Stimulated activated naive CD4-positive, alpha-beta T cell treated with Interleukin-2 at 50 U/mL for 16 hours (primary cell): ENCODE measurements at places on chromosomes 6 and 20.

- DNase-seq, result no peak
Measured at GRCh38 chr20:8946036-8946940, 122.6 kb upstream of the PLCB4 start.

DNA sequence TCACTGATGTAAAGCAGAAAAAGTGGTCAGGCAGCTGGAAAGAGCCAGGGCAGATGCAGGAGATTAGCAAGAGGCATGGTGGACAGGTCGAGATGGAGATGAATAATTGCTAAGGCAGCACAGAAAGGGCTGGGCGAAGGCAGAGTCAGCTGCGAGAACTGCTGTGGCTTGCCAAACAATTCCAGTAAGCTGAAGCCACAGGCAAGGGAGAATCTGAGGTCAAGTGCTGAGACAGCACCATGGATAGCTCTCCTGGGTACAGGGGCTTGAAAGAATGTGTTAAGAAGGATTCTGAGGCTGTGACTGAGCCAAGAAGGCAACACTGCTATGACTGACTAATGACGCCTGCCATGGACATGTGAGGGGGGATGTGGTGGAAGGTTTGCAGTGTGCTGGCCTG is 220.8 kb upstream of the FOXA2 start:
- DNase-seq, result no peak

GRCh38 chr20:5910186-5910585 is 40.1 kb downstream of the TRMT6 start:
- no peak for DNase-seq

DNA sequence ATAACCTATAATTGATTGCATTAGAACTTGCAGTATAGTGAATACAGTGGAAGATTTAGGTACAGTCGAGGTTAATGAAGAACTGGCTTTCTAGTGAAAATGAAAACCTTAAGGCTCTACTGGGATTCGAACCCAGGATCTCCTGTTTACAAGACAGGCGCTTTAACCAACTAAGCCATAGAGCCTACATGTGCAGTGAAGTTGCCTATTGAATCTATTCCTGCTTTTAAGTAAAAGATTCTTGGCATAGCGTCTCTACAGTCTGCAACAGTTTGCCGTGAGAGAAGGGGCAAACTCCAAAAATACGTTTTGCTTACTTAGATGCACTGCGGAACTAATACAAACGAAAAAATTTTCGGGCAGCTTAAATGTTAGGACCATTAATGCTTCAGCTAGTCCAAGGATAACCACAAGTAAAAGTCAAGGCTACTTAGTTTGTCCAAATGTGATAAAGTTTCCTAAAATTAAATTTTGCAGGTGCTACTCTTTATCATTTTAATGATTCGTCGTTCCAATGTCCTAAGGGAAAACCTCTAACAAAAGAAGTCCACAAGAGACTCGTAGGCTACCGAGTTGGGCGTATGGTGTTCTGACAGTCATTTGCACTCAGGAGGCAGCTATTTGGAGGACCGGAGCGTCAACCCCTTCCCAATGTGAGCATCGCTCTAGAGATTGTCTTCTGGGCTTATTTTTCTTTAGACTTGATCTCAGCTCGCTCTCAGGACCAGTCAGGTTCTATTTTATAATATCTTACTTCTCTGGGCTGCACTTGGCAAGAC is 31.3 kb upstream of the ZSCAN23 start:
- no peak for DNase-seq

- no peak for DNase-seq
Measured at GRCh38 chr20:40786336-40786735, 97.3 kb upstream of the MAFB start.

DNA sequence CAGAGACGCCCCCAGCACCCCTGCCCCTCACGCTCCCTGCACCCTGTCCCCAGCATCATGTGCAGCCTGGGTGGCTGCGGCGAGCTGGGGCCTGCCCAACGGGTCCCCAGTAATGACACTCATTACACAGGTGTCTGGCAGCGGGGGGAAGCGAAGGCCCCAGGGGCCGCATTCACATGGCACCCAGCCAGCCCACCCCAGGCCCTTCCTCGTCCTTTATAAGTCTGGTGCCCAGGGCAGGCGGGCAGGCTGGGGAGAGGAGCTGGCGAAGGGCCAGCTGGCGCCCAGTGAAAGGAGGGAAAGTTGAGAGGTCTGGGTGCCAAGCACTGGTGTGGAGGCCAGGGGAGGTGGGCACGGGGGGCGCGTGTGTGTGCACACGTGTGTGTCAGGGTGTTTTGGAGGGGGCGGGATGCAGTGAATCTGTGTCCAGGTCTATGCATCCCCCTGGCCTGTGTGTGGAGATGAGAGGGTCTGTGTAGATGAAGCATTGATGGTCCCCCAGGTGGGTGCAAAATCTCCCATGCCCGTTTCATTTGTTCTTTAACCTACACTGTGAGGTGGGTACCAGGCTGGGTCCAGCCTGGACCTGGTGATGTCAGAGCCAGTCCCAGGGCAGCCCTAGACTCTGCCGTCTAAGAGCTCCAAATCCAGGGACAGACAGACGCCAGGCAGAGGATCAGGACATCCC is 105.3 kb downstream of the CEBPB start:
- DNase-seq, result no peak

DNA sequence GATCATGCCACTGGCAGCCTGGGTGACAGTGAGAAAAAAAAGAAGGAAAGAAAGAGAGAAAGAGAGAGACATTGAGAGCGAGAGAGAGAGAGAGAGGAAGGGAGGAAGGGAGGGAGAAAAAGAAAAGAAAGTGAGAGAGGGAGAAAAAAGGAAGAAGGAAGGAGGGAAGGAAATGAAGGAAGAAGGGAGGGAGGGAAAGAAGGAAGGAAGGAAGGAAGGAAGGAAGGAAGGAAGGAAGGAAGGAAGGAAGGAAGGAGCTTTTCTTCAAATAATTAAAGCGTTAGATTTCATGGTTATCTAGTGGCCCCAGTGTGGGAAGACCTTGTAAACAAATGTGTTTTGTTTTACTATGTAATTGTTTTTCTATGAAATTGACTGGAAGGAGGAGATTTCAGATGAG is 170.8 kb downstream of the SYNDIG1 start:
- no peak for DNase-seq

- no peak for DNase-seq
Measured at GRCh38 chr6:144190593-144190992, 40.3 kb downstream of the STX11 start.

- no peak for DNase-seq
Measured at GRCh38 chr6:140462453-140463311, 1088.2 kb upstream of the CITED2 start.

DNA sequence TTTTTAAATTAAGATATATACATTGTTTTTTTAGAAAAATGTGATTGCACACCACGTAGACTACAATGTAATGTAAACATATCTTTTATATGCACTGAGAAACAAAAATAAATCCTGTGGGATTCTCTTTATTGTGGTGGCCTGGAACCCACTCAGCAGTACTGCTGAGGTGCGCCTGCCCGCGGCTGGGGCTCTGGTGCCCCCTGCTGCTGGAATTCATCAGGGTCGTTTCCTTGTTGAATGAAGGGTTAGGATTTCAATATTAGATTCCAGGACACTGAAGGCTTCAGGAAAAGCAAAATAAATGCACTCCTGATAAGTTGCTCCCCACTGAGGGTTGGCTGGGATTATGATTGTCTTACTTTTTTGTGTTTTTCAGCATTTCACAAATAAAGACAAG is 175.8 kb upstream of the GGTLC1 start:
- DNase-seq, result no peak

GRCh38 chr6:27553123-27553904 is 80.4 kb upstream of the ZNF184 start:
- no peak for DNase-seq

DNA sequence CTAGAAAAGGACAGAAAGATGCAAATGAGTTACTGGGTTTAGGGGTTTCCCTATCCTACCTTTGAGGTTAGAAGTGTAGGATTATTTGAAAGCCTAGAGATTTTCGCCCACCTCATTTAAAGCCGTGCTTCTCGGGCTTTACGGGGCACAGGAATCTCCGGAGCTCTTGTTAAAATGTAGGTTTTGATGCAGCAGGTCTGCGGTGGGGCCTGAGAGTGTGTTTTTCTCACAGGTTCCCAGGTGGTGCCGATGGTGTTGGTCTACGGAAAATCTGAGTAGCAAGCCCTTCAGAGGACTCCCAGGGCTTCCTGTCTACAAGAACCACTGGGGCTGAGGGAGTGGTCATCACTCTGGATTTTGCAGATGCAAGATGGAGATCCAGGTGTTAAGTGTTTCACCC is 47.5 kb downstream of the TRAM2 start:
- DNase-seq, result no peak

DNA sequence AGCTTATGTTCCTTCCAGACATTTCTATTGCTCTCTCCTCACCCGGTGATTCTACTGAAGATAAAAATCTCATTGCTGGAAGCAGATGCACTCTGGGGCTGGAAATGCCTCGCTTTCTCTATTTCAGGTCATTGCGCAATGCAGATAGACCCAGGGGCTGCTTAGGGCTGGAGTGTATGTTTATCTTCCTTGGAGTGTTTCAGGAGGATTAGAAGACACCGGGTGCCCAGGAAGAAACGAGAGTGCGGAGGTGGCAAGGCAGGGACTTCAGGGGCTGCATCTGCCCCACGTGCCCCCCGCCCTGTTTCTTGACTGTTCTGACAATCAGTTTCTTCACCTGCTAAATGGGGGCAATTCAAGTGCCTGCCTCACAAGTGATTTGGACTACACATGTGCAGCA is 45.6 kb upstream of the IYD start:
- no peak for DNase-seq

GRCh38 chr6:5832668-5833067 is 174.1 kb downstream of the NRN1 start:
- DNase-seq, result no peak

DNA sequence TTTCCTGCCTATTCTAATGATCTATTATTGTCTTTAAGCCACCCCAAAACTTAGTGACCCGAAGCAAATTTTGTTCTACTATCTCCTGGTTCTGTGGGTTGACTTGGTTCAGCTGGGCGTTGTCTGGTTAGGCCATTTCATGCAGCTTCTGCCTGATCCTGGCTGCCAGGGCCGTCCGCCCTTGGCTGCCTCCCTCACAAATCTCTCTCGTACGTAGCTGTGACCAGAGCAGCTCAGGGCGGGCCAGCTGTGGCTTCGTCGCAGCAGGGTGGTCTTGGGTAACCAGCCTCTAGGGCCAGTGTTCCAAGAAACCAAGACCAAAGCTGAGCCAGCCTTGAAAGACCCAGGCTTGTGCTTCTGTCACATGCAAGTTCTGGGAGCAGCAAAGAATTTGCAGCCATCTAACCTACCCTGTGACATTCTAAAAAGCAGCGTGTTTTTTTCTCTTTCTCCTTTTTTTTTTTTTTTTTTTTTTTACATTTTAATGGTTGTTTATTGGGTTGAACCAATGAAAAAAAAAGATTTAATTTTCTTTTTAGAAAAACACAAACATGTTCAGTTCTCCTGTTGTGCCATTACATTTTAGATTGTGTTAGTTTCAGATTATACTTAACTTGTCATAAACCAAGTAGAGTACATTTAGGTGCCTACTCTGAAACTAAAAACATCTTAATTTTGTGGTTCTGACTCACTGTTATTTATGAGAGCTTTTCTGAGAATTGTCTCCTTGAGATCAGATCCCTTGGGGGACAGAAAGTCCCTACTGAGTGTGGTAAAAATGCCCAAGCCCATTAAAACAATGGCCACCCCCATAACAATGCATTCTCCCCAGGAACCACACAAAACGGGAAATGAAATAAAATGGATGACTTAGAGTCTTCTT is 83.9 kb downstream of the ZDHHC14 start:
- no peak for DNase-seq

- DNase-seq, result no peak
Measured at GRCh38 chr6:15894973-15895725, 232.3 kb upstream of the DTNBP1 start.

- peak; percentile 30 for DNase-seq
Measured at GRCh38 chr6:166958926-166959861, 2.8 kb upstream of the RNASET2 start.

GRCh38 chr6:146532702-146533101 is 10.9 kb upstream of the RAB32 start:
- no peak for DNase-seq

DNA sequence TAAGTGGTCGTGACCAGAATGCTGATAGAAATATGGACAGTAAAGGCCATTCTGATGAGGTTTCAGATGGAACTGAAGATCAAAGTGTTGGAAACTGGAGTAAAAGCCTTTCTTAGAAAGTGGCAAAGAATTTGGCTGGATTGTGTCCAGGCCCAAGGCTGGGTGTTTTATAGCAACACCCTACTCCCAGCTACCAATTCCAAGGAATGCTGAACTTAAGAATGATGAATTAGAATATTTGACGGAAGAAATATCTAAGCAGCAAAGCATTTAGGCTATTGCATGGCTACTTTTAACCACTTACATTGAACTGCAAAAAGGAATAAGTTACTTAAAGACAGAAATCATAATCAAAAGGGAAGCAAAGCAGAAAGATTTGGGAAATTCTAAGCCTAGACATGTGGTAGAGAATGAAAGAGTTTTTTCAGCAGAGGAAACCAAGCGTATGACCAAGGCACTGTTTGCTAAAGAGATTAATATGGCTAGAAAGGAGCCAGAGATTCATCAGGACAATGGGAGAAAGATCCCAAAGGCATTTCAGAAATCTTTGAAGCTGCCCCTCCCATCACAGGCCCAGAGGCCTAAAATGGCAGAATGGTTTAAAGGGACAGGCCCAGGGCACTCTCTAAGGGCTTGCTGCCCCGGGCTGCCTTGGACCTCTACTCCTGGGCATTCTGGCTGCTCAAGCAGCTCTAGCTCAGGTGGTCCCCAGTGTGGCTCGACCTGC is 25.8 kb downstream of the SDHAF4 start:
- no peak for DNase-seq

- DNase-seq, result no peak
Measured at GRCh38 chr6:21598674-21599023, 5.1 kb downstream of the SOX4 start.

- DNase-seq, result no peak
Measured at GRCh38 chr20:5674176-5674660, 76.0 kb upstream of the SHLD1 start.

DNA sequence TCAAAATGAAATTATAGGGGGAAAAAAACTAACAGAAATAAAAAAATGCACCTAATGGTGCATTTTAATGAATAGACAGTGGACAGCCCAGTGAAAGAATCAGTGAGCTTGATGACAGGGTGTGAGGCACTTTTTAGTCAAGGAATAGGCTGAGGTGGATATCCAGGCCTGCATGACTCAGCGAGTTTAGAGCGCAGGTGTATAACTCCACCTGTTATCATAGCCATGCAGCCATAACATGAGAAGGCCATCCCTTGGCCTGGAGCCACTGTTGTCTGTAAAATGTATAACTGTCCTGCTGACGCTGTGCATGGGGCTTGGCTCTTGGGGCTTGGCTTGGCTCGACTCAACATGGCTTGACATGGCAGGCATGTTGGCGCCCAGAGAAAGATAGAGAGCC is 331.5 kb upstream of the NOX3 start:
- DNase-seq, result no peak
